Stimulated activated CD8-positive, alpha-beta memory T cell treated with anti-CD3 and anti-CD28 coated beads, Interleukin-12 subunit alpha, Interleukin-12 subunit beta, amount 100 ng/mL, for 1 hour (primary cell): ENCODE measurements at places on chromosomes 12 and 14.

DNA sequence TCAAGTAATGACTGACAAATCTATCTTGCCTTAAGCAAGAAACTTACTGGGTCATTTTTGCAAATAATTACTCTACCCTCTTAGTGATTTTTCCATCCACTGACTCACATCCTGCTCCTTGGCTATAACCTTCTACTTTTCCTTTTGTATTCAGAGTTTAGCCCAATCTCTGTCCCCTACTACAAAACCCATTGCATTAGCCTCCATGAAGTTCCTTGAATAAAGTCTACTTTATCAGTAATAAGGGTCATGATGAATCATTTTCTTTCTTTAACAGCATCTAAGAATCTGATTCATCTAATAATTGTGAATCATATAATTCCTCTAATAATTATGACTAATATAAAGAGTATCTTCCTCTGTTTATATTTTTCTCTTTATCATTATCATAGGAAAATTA is 132.6 kb downstream of the NTS start:
- no peak for DNase-seq

GRCh38 chr12:89346741-89347324 is 5.5 kb downstream of the DUSP6 start:
- DNase-seq, result no peak

DNA sequence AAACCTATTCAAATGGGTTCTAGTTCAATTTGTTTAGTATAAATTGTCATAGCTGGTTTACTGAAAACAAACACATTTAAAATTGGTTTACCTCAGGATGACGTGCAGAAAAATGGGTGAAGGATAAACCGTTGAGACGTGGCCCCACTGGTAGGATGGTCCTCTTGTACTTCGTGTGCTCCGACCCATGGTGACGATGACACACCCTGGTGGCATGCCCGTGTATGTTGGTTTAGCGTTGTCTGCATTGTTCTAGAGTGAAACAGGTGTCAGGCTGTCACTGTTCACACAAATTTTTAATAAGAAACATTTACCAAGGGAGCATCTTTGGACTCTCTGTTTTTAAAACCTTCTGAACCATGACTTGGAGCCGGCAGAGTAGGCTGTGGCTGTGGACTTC is 8.3 kb downstream of the CALM1 start:
- DNase-seq, result no peak

DNA sequence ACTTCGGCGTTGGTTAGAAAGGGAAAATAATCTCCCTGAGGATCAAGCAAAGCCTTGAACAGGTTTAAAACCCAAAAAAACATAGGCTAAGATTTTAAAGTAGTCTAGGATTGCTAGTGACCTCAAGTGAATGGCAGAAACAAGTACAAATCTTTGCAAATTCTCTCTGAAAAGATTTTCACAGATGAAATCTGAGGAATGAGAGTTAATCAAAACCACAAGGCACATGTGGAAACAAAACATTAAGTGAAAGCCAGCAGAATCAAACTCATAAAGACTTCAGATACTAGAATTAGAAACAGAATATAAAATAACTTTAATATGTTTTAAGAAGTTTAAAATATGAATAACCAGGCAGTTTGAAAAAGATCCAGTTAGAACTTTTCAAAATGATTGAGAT is 52.2 kb upstream of the CFL2 start:
- no peak for DNase-seq

DNA sequence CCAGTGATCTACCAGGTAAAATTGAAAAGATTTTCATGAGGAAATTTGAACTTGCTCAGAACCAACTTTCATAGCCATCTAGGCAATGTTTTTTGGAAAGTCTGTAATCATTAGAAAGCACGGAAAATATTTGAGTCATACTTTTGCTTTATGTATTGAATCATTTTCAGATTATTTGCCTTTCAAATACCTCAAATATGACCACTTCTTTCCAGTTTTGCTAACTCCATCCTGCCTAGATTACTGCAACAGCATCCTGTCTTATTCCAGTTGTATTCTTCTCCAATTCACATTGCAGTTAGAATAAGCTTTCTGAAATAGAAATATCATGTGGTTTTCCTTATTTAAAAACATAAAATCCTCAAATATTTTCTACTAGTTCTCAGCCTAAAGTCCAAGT is 239.8 kb upstream of the FAR2 start:
- DNase-seq, result no peak
